ENCODE measurements at places on chromosomes 7 and 10.

GRCh38 chr10:71436268-71437125 is 39.8 kb downstream of the CDH23 start:
- no peak for DNase-seq

GRCh38 chr7:105800849-105801534 is 75.4 kb downstream of the ATXN7L1 start:
- no peak for DNase-seq

DNA sequence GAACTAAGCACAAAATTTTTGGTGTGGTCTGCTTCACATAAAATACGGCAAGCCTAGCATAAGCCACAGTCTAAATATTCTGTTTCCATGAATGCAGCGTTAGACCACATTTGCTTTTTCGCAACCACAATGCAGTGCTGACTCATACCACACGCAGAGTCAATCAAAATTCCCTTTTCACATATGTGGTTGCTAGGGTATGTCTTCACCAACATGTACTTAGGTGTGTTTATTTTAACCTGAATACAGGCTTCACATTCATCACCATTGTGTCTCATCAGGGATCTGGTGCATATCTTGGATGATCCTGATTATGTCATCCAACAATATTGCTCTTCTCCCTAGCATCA is 90.8 kb downstream of the CHN2 start:
- DNase-seq, result no peak

DNA sequence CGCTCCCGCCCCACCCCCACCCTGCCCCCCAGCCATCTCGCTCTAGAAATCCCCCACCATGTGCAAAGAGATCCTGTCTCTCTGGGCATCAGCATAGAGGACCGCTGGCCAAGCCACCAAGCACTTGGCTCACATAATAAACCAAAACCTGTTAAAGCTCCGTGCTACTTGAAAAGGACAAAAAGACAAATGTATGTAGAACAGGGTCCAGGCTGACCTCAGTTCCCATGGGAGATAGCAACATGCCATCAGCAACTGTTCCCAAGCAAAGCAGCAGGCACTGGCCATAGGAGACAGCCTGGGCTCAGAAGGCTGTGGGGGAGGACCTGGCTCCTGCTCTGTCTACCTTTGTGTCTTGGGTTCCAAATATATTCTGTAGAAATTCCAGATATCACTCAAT is 38.4 kb upstream of the GDF10 start:
- peak; percentile 19 for DNase-seq

Measured in G401 (cell line).